ENCODE measurements at places on chromosomes 13 and 19.

DNA sequence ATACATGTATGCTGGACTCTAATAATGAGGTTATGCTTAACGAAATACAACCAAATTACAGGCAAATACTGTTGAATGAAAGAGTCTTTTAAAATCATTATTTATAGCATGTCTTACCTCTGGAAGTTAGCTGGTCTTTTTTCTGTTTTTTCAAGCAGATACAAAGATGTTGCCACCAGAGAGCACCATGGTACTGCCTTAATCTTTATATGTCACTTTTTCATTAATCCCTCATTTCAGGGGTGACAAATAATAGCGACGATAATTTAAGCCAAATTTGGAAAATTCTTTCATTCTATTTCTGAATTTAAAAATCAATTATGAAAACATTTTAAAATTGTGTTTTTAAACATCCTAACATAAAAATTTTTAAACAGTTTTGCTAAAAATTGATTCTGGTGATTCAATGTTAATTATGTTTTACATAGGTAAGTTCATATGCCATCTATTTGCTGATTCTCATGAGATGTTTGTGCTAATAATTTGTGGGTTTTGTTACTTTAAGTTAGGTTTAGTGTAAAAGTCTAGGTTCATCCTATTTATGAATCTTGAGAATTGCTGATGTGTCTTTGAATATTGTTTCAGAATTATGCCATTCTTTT, 379.3 kb upstream of the SGCG start:
- DNase-seq, result no peak

GRCh38 chr19:47470447-47471195, 1.1 kb downstream of the SLC8A2 start:
- no peak for DNase-seq

- DNase-seq, result no peak
Observed at GRCh38 chr19:48631225-48631624, 6.0 kb downstream of the DBP start.

- DNase-seq, result no peak
Observed at GRCh38 chr13:109939180-109939579, 152.8 kb upstream of the IRS2 start.

- no peak for DNase-seq
Observed at GRCh38 chr13:35767256-35767976, 290.9 kb upstream of the MAB21L1 start.

DNA sequence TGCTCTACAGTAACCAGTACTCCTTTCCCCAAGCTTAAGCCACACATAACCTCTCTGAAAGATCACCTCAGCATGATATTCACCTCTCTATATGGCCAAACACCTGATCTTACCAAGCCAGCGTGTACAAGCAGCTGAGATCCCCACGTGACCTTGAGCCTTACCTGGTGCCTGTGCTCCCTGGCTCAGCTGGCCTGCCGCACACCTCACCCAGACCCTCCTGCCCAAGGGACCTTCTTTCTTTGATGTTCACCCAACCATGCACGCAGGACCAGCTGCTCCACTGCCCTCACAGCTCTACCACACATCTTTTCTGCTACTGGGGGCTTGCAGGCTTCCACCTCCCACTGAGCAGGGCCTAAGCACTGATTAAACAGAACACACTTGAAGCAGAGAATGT, 9.0 kb downstream of the DHRS12 start:
- DNase-seq, result no peak

DNA sequence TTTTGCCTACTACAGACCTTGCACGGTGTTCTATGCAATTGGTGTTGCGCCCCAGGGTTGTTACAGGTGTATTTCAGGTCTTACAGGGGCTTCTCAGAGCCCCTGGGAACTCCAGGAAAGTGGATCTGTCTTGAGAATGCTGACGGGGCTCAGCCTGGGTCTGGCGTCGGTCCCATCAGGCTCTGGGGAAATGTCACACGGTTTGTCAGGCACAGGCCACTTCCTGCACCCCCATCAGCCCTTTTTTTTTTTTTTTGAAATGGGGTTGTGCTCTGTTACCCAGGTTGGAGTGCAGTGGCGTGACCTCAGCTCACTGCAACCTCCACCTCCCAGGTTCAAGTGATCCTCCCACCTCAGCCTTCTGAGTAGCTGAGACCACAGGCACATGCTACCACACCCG, 13.2 kb downstream of the CLEC4G start:
- DNase-seq, result no peak

- DNase-seq, result no peak
Observed at GRCh38 chr19:21694171-21694906, 73.0 kb downstream of the ZNF100 start.

- no peak for DNase-seq
Observed at GRCh38 chr19:10555610-10555973, 10.2 kb downstream of the KRI1 start.

GRCh38 chr13:65650321-65650720, 1579.8 kb downstream of the PCDH9 start:
- DNase-seq, result no peak

GRCh38 chr13:79853251-79853650, 372.3 kb downstream of the NDFIP2 start:
- no peak for DNase-seq

DNA sequence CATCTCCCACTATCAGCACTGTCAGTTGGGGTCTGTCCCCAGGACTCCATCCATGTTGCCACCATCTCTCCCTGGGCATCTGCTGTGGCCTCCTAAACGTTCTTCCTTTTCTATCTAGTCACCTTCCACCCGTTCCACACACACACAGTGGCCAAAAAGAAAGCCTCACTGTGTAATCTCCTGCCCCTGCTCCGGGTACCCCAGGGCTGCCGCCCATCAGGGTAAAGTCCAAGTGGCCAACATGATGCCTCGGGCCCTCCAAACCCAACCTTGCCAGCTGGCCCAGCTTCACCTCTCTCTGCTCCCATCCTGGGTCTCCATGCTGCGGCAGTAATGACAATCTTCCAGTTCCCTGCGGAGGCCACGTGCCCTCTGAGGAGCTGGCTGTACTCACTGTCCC, 29.4 kb upstream of the PEG3 start:
- no peak for DNase-seq

GRCh38 chr19:19113040-19113626, 25.1 kb downstream of the TMEM161A start:
- DNase-seq, result no peak

GRCh38 chr13:38264363-38265131, 85.1 kb upstream of the UFM1 start:
- no peak for DNase-seq

- DNase-seq, result no peak
Observed at GRCh38 chr19:38657633-38658222, 10.3 kb downstream of the ACTN4 start.

DNA sequence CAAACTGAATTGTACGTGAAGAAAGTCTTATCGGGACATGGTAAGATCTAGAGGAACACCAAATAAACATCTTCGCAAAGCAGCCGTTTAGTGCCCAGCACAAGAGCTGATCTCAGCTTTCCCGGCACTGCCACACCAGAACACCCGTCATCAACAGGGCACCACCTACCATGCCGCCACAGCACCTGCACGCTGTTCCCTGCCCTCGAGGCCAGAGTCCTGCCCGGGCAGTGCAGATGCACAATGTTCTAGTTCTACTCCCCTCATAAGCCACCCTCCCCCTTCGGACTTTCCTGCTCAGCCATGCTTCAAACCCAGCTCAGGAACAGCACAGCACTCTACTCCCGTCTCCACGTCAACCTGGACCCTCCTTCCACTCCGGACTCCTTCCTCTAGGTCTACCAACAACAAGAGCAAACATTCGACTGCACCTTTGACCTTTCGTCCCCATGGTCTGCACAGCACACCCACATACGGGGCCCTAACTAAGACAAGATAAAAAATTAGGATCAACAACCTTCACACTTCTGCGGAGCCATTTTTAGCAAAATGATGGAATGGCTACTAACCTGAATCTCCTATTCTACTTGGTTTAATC, 25.1 kb downstream of the TUBGCP3 start:
- no peak for DNase-seq

DNA sequence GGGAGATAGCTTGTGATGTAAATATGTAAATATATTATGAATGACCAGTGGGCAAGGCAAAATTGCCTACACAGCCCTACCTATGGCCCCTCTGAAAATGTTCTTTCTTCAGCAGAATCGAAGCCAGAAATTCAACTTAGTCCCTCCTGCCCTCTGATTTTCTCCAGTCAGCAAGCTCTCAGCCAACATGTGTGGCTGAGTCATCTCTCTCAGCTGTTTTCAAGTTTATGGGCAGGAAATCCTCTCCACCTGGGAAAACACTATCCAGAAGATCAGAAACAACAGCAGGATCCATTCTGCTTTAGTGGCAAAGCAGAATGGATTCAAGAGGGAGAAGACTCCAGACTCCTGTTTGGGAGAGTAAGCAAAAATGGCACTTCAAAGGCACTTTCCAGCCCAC, 8.9 kb upstream of the ZNF527 start:
- DNase-seq, result no peak

GRCh38 chr19:7989071-7989575, 16.3 kb downstream of the ELAVL1 start:
- no peak for DNase-seq

DNA sequence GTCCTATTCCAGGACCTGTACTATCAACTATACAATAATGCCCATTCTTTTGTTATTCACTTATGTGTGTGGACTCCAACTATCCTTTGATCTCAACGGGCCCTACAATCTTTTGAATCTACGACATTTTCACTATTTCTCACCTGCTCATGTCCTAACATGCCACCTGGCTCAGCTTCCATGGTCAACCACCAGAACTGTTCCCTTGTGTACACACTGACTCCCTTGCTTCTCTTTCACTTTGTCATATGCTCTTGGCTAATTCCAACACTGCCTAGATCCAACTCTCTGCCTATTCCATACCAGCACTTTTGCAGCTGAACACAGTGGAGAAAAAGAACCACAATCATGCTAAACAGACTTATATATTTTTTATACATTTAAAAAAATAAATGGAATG, 53.1 kb downstream of the MICU2 start:
- DNase-seq, result no peak

GRCh38 chr19:3507371-3508120, 1.4 kb downstream of the FZR1 start:
- no peak for DNase-seq

- DNase-seq, result no peak
Observed at GRCh38 chr19:16244091-16244490, 46.4 kb downstream of the AP1M1 start.

DNA sequence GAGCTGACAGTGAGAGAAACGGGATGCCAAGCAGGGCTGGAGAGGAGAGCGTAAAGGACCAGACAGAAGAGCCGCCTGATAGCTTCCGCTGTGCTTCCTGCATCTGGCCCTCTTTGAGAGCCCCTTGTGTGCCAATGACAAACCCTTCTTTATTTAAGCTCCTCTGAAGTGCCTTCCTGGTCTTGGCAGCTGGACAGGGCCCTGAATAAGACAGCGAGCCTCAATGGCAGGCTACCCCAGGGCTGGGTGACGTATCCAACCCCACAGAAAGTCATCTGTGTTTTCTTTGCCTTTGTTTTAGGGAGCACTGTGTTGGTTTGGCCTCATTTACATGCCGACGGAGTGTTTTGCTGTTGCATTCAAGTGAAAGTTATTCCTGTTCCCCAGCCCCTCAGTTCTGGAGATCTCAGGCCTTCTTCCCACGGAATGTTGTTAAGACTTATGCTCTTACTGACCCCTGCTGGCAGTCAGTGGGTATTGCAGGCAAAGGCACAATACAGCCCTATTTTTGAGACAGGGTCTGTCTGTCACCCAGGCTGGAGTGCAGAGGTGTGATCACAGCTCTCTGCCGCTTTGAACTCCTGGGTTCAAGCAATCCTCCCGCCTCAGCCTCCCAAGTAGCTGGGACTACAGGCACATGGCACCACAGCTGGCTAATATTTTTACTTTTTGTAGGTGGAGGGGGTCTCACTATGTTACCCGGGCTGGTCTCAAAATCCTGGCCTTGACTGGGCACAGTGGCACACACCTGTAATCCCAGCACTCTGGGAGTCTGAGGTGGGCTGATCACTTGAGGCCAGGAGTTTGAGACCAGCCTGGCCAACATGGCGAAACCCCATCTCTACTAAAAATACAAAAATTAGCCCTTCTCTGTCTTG, 16.8 kb downstream of the CCL25 start:
- no peak for DNase-seq

GRCh38 chr13:74986609-74987008, 495.4 kb downstream of the TBC1D4 start:
- DNase-seq, result no peak

DNA sequence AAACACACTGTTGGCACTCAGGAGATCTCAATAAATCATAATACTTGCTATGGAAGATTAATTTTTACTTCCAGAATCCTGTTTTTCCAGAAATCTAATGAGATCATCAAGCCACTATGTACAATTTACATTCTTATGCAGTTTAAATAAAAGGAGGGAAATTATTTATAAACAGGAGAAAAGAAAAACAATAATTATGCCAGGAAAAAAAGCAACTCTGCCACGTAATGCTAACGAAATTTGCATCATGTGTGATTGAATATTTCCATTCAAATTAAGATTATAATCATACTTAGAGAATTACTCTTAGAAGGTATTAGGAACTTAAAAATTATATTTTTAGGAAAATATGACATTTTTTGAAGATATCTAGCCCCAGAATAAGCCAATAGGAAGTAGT, 13.0 kb downstream of the FAM124A start:
- no peak for DNase-seq

GRCh38 chr19:32309711-32310390, 35.6 kb upstream of the ZNF507 start:
- no peak for DNase-seq

GRCh38 chr19:8835446-8835845, 3.3 kb downstream of the MBD3L1 start:
- no peak for DNase-seq

- DNase-seq, result peak; percentile 24
Observed at GRCh38 chr19:19866611-19867248, 1.0 kb downstream of the ZNF253 start.

DNA sequence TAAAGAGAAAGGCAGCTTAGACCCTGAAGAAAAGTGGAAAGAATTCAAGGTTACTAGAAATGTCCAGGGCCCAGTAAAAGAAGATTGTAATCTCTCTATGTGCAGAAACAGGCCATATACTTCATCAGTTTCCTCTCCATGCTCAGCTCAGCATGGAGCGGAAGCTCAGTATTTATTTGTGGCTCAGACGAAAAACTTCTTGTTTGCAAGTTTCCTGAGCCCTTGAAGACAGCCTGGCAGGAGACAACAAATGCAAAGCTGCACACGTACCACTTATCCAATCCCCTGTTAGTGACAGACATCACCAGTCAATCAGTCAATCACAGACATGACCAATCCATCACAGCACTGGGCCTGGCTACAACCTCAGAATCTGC, 8.1 kb upstream of the KLF2 start:
- DNase-seq, result no peak

DNA sequence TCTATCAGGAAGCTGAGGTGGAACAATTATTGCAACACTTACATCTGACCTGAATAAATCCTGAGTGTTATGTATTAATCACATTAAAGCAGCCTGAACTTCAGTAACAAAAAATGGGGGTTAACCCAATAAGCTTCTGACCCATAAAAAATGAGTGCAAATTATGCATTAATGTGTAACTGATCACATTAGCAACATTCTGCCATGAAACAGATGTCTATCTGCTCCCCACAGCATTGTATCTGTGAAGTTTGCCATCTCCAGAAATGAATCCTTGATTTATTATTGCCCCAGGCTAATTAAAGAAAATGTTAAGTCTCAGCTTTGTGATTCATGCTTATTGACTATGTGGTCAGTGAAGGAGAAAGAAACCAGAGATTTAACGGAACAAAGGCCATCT, 304.9 kb downstream of the PCDH20 start:
- DNase-seq, result no peak

- no peak for DNase-seq
Observed at GRCh38 chr19:49837425-49837824, 13.5 kb upstream of the PTOV1 start.

- no peak for DNase-seq
Observed at GRCh38 chr13:29767006-29767405, 83.4 kb downstream of the UBL3 start.

- DNase-seq, result peak; percentile 65
Observed at GRCh38 chr19:30669329-30670010, 297.3 kb downstream of the ZNF536 start.
